ENCODE measurements at places on chromosomes 6 and 20. TPM values are rescaled to one million over a fixed set of nuclear protein-coding genes. Genes with fewer than 3 reads are reported as not detected.

DNA sequence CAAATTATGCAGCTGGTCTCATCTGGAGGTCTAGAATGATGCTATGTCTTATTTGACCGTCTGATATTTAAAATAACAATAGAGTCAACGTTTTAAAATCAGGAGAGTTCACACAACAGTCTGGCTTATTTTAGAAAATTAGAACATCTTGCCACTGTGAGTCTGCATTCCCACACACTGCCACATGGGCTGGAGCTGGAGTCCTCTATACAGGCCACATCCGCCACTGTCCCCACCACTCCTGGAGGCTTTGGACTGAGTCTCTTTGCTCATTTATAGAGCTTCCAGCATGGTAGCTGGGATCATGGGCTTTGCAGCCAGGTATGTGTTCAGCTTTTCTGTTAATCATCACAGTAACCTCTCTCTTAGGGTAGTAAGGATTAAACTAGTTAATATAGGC, 68.8 kb upstream of the ZNFX1 start:
- no peak for DNase-seq

DNA sequence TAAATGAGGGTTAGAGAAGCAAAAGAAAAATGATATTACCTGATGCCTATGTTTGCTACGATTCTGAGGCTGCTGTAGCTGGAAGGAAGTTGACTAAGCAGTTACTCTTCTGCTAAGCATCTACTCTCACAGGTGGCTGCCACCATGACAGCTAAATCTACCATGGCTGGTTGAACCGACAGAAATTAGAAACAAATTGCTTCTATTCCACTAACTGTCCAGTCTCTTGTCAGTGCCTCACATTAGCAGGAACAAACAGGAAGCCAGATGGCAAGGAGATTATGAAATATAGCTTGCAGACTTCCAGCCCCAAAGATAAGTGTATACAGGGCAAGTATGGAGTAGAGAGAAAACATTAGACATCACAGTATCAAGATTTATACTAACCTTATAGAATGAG, 59.4 kb upstream of the TMEM200A start:
- DNase-seq: no peak

- DNase-seq: no peak
Measured at GRCh38 chr6:68527691-68528090, 107.4 kb upstream of the ADGRB3 start.

DNA sequence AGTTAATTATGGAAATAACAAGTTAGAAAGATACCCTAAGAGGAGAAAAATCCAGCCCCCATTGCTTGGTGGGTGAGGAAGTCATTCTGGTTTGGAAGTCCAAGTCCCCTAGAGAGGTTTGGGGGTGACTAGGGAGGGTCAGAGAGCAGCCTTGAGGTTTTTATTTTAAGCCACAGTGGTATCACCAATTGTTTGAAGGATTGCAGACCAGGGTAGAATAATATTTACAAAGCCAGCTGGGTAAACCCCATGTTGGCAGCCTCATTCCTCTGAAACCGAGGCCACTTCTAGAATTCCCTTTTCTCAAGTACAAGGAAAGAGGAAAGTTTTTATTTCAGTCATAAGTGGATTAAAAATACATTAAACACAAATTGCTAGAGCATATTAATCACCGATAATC, 99.7 kb downstream of the TMEM170B start:
- DNase-seq: no peak

DNA sequence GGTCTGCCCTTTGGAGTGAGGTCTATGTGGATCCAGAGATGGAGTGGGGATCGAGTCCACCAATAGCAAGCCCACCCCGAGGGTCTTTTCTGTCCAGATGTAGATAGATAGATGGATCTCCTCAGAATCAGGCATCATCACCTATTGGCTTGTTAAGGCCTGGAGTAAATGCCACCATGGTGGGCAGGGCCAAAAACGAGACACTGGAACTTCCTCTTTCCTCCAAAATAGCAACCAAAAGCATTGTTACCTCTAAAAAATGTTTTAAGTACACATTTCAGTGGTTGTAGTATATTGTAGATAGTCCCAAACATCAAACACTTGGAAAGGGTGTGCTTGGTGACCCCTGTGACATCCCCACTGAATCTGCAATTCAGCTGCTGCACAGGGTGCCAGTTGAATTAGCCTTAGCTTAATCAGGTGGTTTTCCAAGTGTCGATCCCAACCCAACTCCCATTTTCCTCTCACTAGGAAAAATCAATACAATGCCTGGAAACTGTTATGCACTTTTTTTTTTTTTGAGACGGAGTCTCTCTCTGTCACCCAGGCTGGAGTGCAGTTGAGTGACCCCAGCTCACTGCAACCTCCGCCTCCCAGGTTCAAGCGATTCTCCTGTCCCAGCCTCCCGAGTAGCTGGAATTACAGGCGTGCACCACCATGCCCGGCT, 35.0 kb upstream of the NELFCD start:
- DNase-seq: no peak

DNA sequence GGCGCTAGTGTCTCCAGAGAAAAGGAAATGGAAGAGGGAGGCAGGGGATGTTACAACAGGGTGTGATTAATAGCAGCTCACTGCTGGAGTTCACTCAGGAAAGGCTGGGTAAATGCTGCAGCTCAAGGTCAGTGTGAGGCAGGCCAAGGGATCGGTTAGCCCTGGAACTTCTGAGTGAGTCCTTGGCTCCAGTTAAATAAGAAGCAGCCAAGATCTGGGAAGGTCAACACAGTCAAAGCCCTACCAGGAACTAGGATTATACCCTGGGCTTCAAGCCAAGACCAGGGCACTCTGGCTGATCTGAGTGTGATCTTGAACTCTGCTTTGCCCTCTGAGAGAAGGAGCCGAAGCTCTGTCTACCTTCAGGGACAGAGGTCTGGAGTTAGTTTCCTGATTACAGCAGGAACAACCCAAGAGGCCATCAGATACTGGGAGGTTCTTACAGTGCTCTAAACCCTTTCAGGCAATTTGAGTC, 44.3 kb downstream of the TPD52L1 start:
- DNase-seq: no peak

GRCh38 chr20:8322662-8323217, 190.7 kb downstream of the PLCB1 start:
- DNase-seq: no peak

GRCh38 chr6:124604719-124605118, 357.5 kb upstream of the RNF217 start:
- DNase-seq: no peak

GRCh38 chr6:68757821-68758220, 122.7 kb downstream of the ADGRB3 start:
- DNase-seq: no peak

DNA sequence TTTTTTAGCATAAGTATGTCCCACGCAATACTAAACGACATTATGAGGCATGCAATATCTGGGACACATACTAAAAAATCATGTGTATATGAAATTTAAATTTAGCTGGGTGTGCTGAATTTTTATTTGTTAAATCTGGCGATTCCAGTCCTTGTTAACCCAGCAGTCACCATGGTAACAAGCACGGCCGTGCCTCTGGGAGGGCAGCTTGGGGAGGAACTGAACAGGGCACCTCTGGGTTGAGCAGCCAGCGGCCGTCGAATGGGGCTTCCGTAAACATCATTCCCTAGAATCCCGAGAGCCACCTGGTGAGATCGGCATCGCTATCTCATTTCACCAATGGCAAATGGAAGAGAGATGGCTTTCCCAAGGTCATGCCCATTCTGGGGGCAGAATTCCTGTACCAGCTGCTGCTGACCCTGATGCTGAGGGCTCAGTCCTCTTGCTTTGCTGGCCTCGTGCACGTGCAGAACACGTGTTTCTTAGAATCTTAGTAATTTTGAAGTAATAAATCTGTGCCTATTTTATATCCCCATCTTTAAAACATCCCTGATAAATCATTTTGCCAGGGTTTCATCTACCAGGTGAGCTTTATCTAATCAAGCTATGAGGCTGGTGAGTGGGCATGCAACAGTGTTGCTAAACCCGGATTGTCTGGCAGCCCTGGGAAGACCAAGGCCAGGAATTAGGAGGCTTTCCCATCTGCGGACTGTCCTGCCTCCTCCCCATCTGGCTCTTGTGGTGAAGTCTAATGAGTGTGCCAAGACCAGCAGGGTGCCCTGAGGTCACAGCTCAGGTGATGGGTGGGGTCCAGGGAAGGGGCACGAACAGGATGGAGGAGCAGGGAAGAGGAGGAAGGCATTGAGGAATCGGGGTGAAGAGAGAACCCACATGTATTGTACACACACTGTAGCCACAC, 85.1 kb downstream of the AGPAT4 start:
- DNase-seq: no peak

DNA sequence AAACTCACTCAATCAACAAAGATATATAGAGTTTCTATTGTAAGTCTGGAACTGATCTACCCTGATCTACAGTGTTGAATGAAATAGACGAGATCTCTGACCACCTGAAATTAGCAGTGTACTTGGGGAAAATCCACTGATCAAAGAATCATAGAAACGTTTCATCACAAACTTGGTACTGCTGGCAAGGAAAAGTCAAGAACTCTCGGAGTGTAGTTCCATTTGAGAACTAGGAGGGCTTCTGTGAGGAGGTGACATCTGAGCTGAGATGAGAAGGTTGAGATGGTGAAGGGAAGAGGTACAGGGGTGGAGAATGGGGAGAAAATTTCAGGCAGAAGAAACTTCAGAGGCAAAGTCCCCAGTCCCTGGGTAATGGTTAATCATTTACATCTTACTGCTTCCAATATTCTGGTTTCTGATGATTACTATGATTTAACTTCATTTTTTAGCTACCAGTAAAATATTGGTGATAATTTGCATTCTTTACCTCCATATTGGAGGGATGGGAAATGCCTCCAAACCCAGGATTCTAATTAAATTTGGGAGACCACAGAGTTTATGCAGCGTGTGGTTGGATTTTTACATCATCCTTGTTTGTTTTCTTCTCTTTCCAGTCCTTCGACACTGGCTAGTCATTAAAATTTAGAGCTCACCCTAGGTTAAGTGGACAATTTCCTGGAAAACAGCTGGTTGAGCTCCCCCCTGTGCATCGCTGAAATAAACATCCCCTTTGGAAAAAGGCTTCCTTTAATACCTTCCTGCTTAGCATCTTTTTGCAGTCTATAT, 191.9 kb downstream of the BCAS1 start:
- DNase-seq: no peak

DNA sequence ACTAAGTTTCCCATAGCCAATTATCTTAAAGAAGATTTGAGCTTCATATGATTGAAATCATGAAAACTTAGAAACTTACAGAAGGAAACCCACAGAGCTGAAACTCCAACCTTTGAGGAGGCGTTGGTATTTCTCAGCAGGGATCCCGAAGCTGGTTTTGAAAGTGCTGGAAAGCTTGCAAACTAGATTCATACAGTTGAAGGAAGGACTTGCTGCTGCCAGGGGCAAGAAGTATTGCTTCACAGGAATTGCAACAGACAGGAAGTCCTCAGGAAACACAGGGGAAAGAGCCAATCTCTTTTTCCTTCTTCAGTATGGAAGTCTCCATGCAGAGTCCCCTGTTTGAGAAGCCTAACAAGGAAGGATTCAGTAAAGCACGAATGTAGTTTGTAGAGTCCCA, 419.7 kb downstream of the CD109 start:
- no peak for DNase-seq

GRCh38 chr6:19578481-19578880, 258.7 kb upstream of the ID4 start:
- DNase-seq: no peak

- DNase-seq: no peak
Measured at GRCh38 chr20:19709635-19710335, 48.3 kb upstream of the RIN2 start.

GRCh38 chr6:109007521-109007920, 87.1 kb downstream of the SESN1 start:
- DNase-seq: no peak

DNA sequence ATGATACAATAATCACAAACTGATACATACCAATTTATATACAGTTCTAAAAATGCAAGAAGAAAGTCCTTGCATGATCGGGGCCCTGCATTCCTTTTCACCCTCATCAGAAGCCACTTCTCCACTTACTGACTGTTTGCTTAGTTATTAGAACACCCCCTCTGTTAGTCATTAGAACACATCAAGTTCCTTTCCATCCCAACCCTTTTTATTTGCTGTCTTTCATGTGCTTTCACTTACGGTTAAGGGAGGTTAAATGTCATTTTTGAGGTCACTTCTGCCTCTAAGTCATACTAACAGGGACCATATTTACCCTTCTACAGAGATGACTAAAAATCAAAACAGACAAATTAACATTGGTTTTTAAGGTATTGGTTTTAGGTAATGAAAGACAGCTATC, 149.1 kb downstream of the LMBRD1 start:
- no peak for DNase-seq

Gene SDHAF4
- total RNA-seq: 14.3 TPM

Gene SULF2
- total RNA-seq: 1.2 TPM

Gene NKAIN4
- not detected for total RNA-seq

Gene CASS4
- total RNA-seq: 3.1 TPM

Gene CCN5
- not detected for total RNA-seq

Gene CDC5L
- 26.5 TPM for total RNA-seq

Gene LRRN4
- not detected for total RNA-seq

Gene MOG
- total RNA-seq: not detected

Gene CNKSR3
- total RNA-seq: not detected

All from activated CD4-positive, alpha-beta T cell treated with anti-CD3 and anti-CD28 coated beads, Interleukin-2, amount 10 ng/mL, durations not matched to agents 24 days and 14 days (primary cell).